ENCODE measurements at places on chromosomes 2 and 18.

DNA sequence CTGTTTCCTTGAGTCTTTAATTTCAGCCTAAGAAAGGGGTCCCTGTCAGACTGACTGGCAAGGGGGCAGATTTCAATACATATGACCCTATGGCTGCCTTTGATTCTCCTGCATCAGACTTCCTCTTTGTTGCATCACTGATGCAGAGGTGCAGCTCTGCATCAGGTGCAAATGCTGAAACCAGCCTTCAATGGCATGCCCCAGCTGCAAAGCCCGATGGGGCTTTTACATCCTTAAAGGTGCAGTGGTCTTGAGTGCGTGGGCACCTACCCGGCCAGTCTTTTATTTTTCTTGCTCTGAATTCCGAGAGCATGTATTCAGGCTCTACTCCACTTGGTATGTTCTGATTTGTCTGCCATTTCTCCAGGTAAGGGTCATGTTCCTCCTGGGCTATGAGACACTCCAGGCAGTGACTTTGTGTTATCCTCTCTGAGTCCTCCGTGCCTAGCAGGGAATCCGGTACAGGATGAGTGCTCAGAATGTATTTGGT lies 169.5 kb downstream of the MYCN start:
- no peak for DNase-seq

GRCh38 chr2:180776921-180777320 lies 203.5 kb upstream of the UBE2E3 start:
- DNase-seq = no peak

GRCh38 chr2:171531291-171531690 lies 9.0 kb downstream of the CYBRD1 start:
- no peak for DNase-seq

- DNase-seq = no peak
These were observed 39.3 kb upstream of the SERPINB2 start for GRCh38 chr18:63848159-63848558.

GRCh38 chr2:204431529-204431928 lies 113.7 kb upstream of the PARD3B start:
- DNase-seq = no peak

DNA sequence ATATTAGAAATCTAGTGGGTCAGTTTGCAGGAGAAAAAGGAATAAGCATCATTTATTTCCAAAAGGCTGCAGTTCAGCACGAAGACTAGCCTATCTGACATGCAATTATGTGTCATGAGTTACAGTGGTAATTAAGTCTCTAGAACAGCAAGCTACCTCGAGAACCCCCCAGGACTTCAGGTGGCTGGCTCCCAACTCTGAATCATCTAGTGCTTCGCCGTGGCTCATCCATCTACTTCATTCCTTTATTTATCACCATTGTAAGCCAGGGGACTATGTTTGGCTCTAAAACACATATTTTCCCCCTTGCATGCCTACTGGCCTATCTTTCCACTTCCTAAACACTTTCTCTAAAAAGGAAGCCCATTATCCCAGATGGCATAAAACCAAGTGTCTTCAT lies 121.6 kb downstream of the TXNL1 start:
- no peak for DNase-seq

All from stimulated activated CD4-positive, alpha-beta T cell treated with anti-CD3 and anti-CD28 coated beads, Interleukin-4, amount 100 ng/mL, for 1 hour (primary cell).